Stimulated activated CD4-positive, alpha-beta T cell treated with anti-CD3 and anti-CD28 coated beads, Interleukin-1b, Interleukin-23, amount 100 ng/mL, for 4 hours (primary cell): ENCODE measurements at places on chromosomes 7 and 10.

- DNase-seq, result no peak
Measured at GRCh38 chr7:48031111-48031510, 2.2 kb upstream of the SUN3 start.

GRCh38 chr7:18125476-18125875, 97.8 kb upstream of the PRPS1L1 start:
- DNase-seq, result no peak

DNA sequence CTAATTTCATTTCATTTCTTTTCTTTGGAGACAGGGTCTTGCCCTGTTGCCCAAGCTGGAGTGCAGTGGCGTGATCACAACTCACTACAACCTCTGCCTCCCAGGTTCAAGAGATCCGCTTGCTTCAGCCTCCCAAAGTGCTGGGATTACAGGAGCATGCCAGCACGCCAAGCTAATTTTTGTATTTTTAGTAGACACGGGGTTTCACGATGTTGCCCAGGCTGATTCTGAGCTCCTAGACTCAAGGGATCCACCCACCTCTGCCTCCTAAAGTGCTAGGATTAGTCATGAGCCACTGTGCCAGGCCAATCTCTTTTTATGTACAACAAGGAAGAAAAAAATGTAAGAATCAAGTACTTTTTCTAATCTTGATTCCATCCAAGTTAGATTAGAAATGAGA, 10.7 kb upstream of the KMT2E start:
- DNase-seq, result no peak

- no peak for DNase-seq
Measured at GRCh38 chr7:33922820-33923219, 17.5 kb downstream of the BMPER start.

DNA sequence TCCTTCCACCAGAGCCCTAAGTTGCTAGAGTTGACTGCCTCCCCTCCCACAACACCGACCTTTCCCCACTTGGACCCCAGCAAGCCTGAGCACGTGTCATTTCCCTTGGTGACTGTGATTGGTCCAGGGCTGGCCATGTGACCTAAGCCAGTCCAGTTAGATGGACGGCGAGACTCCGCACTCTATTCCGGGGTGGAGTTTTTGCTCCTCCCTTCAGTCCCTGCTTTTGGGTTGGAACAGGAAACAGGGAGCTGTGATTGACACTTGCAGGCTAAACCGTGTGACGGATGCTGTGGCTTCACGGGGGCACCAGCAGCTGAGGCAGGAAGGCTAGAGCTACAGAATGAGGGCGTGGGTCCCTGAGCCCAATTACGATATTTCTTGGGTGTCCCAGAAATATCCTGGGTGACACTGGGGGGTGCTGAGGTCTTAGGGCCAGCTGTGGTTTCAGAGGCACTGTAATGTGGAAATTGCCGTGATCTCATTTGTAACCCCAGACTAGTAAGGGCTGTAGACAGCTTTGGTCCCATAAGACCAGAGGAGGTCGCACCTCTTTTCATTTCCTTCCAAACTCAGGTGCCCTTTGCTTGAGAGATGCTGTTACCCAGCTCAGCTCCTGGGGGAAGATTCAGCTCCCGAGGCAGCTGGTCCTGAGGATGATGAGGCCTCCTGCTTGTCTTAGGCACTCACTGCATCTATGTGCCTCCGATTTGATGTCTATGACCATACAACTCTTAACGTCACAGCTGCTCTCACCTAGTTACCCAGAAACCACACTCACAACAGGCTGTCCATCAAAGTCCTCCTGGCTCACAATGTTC, 102.7 kb upstream of the NPTX2 start:
- no peak for DNase-seq

DNA sequence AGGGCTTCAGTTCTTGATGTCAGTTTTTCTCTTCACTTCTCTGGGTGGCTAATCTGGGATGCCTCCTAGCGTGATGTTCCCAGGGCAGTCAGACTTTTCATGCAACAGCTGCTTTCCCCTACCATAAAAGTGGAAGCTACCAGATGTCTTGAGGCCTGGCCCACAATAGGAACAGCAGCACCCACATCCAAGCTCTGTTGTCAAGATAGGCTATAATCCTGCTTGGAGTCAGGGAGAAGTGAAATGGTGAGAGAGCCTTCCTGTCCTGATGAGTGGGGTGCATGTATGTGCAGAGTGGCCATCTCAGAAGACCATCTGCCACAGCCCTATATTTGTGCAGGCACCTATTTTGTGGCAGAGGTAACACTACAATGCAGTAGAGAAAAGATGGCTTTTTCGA, 108.0 kb downstream of the HTR5A start:
- DNase-seq, result no peak

DNA sequence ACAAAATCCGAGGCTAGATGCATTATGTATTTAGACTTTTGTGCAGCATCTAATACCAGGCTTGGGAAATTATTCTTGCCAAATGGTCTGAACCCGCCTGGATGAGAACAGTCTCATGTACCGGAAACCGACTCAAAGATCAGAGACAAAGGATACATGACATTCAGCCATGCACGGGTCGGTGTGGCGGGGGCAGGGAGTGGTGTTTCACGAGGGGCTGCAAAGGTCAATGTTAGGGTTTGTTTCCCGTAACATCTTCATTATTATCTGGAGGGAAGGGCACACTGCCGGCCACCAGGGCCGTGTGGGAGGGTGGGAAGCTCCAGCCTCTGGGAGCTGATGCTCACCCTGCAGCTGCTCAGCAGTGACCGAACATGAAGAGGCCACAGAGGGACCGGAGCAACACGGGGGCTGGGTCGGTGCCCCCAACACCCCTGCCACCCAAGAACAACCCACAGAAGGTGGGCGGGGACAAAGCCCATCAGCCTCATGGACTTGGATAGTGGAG, 23.1 kb downstream of the CNPY1 start:
- no peak for DNase-seq

- DNase-seq, result no peak
Measured at GRCh38 chr7:123746055-123746454, 2.7 kb downstream of the WASL start.

- DNase-seq, result no peak
Measured at GRCh38 chr10:4543938-4544533, 282.0 kb upstream of the AKR1E2 start.

- no peak for DNase-seq
Measured at GRCh38 chr7:26694141-26694540, 170.2 kb downstream of the SKAP2 start.

GRCh38 chr10:43196981-43197833, 59.0 kb downstream of the CSGALNACT2 start:
- DNase-seq, result no peak

DNA sequence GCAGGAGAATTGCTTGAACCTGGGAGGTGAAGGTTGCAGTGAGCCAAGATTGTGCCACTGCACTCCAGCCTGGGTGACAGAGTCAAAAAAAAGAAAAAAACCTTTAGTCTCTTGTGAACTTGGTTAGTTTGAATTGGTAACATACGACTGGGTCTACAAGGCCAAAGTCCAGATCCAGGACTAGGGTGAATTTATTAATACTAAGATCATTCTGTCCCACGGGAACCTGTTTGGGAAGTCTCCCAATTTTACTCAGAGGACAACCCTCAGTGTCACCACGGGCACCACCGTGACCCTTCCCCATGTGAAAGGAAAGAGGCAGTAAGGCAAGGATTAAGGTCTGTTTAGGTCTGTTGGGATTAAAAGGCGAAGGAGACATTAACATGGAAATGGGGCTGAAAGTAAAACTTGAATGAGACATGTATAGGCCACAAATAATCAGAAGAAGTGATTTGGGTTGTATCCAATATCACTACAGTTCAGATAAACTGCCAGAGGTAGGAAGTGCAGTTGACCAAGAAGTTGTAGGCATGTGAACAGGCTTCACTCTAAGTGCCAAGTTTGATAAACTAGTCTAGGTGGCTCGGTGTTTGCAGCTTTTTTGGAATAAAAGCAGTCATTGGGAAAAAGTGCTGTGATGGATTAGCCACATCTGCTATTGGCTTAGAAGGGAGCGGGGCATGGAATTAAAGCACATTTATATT, 30.7 kb downstream of the MYOF start:
- DNase-seq, result no peak

DNA sequence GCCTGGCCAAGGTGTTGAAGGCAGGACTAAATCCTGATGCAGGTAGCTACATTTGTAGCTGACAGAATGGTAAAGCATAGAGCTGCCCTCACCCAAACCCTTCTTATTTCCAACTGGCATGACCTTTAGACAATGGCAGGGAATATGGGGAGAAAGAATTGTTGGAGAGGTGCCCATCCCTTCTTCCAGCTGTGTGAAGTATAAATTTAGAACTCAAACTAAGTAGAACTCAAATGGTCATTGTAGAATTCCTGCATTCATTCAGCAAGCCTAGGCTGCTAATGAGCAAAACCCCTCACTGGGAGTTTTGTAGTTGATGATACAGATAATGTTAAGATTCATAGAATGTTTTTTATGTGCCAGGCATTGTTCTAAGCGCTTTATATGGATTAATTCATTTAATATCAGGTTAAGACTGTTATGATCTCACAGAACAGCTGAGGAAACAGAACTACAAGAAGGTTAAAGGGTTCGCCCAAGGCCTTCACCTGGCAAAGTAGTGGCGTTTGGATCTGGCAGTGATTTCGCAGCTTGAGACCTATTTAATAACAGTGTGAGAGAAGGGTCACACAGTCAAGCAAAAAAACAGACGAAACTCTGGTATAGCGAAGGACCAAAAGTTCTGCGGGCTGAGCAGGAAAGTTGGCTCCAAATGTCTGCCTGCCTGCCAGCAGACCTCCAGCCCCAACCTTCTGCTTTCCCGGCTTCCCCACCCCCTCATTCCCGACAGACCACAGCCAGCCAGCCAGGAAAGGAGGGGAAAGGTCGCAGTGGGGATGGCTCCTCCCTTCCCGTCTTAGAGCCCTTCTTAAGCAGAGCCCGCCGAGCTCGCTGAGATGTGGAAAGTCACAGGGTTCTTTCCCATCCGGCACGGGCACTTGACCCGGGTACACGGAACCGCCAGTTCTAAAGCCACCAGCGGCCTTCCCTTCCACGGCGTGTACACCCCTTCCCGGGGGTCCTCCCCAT, 1.6 kb upstream of the HILPDA start:
- DNase-seq, result no peak

GRCh38 chr7:95658676-95659075, 62.4 kb upstream of the PDK4 start:
- no peak for DNase-seq

GRCh38 chr10:129771991-129772431, 192.1 kb downstream of the EBF3 start:
- DNase-seq, result no peak

DNA sequence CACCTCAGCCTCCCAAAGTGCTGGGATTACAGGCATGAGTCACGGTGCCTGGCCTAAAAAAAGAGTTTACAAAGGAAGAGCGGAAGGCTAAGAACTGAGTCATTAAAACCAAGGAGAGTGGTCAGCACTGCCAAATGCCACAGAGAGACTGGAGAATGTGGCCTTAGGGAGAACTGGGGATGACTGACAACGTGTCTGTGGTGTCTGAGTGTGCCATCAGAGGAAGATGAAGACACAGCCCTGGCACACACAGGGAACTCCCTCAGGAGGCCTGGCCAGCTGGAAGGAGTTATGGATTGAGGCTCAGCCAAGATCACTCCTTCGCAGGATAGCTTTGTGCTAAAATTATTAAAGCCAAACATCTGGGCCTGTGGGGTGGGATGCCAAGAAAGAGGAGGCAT, 3.9 kb upstream of the INA start:
- no peak for DNase-seq

DNA sequence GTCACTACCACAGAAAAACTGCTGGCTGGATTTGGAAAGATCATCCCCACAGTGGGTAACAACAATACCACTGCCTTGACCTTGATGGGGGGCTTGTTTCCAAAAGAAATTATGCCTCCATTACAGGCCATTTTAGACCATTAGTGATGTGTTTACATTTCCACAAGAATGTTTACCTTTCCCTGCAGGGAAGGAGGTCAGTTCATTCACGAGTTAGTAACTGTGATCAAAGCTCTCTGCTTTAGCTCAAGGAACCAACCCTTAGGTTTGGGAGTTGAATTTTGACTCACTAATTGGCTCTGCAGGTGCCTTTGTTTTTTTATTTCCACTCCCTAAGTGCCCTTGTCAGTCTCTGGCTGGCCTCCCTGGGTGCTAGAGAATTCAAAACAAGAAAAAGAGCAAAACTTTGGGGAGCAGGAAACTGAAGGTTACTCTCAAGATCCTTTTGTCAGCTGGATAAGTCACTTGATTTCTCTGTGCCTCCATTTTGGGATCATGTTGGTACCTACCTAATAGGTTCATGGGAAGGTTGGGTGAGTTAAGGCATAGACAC, 41.1 kb upstream of the NUPR2 start:
- no peak for DNase-seq
